AG09319 (cell line): ENCODE measurements at places on chromosomes 11 and 22.
A peak's percentile ranks its signal among the peaks of the same experiment; 100 is the strongest.

GRCh38 chr22:19194766-19195536 lies 16.4 kb upstream of the SLC25A1 start:
- no peak for DNase-seq

DNA sequence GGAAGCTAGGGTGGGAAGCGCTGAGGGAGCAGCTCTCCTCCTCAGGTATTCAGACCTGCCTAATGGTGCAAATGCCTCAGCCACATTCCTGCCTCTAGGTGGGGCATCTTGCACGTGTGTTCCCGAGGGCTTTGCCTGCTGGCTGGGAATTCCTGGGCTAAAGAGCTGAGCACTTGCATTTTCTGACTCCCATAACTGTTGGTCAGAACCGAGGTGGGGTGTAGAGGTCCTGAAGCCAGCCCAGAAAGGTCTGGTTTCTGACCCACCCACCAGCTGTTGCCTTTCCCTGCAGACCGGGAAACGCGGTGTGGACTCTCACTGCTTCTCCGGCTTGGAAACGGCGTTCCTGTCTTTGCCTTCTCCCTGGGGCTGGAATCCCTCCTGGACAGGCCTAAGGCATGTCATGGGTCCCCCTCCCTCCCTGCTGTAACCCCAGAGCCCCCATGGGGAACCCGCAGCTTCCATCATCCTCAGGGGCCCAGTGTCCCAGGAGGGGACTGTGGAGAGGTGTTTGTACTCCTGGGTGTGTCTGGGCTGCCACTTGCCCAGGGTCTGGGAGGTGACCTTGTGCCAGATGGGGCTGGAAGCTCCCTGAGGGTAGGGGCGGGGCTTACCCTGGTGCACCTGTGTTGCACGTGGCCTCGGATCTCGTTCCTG lies 24.0 kb upstream of the SMIM38 start:
- peak; percentile 36 for DNase-seq

- no peak for DNase-seq
Measured at GRCh38 chr11:117535850-117536411, 208.3 kb downstream of the CEP164 start.

- no peak for DNase-seq
Measured at GRCh38 chr11:2459796-2460531, 15.2 kb downstream of the KCNQ1 start.

GRCh38 chr11:67054346-67054835 lies 2.3 kb upstream of the RHOD start:
- no peak for DNase-seq

DNA sequence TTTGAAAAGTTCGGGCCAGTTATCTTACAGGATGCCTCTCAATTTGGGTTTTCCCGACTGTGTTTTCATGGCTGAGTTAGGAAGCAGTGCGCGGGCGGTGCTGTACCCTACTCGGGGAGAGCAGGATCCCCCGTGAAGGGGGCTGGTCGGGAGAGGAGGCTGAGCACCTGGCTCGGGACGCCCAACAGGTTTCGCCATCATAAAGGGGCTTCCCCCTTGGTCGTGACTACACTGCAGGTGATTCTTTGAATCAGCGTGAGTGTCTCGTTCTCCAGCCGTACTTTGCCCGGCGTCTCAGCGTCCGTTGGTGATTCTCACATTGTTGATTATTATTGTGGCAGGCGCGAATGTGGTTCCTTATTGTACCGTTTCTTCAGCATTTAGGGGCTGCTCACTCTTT lies 46.6 kb downstream of the ST14 start:
- DNase-seq = no peak

DNA sequence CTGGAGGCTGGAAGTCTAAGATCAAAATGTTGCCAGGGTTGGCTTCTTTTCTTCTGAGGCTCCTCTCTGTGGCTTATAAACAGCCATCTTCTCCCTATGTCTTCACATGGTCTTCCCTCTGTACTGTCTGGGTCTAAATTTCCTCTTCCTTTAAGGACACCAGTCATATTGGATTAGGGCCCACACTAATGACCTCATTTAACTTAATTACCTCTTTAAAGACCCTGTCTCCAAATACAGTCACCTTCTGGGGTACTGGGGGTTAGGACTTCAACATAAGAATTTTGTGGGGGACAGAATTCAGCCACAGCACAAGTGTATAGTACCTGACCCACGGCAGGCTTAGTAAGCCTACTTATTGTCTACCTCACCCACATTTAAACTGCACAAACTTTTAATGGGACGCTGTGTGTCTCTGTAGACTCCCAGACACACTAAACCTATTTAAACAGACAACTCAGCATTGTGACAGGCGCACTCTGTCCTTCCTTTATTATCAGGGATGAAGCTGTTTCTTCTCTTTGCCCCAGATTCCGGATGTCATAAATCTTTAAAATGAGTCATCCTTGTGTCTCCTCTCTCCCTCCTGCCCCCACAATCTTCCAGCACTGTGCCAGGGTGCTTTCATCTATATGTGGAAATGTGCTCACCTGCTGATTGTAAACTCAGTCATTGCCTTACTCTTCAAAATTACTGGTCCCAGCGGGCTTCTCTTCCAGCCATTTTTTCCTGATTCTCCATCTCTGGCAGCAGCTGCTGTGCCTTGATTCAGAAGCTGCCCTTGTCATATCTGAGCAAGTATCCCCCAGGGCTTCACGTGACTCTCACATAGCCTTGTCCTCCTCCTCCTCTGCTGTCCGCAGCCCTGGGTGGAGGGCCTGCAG lies 5.4 kb upstream of the MAPK8IP1 start:
- no peak for DNase-seq
